ENCODE measurements at places on chromosomes 3 and 15.

GRCh38 chr3:16511681-16512434, 1.6 kb downstream of the RFTN1 start:
- peak; percentile 71 for DNase-seq

GRCh38 chr15:51281368-51281967, 56.9 kb downstream of the CYP19A1 start:
- peak; percentile 69 for DNase-seq

GRCh38 chr3:131147534-131147933, 120.9 kb downstream of the NEK11 start:
- DNase-seq = no peak

DNA sequence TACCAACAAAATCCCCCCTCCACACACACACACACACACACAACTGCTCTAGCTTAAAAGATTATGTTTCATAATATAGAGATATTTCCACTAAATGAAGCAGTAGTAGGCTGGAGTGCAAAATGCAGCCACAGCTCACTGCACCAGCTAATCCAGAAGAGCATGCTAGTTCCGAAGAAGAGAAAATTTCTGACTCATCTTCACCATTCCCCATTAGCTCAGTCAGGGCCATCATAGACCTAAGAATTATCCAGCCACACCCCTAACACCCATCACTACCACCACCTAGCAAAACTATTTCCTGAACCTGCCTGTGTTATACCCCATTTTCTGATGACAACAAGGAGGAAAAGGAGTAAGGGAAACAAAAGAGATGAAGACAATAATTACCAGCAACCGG, 67.1 kb upstream of the UBE2E2 start:
- DNase-seq = no peak

GRCh38 chr15:67781907-67782690, 43.2 kb upstream of the SKOR1 start:
- no peak for DNase-seq

DNA sequence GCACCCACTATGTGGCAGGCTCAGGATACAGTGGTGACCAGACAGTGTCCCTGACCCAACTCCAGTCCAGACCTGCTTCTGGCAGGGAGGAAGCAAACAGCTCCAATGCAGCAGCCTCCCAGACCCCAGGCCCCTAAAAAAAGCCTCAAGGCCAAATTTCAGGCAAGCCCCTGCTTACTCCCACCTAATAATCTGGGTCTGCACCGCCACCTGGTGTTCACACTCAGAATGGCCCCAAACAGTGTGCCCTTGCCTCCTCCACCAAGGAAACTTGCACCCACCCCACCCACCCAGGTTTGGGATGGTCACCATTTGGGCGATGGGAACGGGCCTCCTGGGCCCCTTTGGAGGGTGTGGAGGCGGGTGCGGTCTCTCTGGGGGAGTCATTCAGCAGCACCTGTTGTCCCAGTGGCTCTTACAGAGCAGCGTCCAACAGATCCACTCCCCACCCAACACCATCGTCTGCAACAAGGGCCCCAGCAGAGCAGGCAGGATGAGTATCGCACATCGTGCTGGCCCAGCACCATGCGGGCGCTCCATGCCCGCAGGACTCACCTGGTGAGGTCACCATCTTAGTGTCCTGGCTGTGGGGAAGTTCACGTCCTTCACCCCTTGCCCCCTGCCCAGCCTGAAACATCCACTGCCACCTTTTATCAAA, 17.3 kb downstream of the C3orf18 start:
- peak; percentile 79 for DNase-seq

- DNase-seq = no peak
Measured at GRCh38 chr3:140911822-140912221, 29.8 kb upstream of the SLC25A36 start.

Data from GM10248 (cell line).